C1 segment of cervical spinal cord (tissue), 14 donors: ENCODE measurements at places on chromosomes 4 and X.

DNA sequence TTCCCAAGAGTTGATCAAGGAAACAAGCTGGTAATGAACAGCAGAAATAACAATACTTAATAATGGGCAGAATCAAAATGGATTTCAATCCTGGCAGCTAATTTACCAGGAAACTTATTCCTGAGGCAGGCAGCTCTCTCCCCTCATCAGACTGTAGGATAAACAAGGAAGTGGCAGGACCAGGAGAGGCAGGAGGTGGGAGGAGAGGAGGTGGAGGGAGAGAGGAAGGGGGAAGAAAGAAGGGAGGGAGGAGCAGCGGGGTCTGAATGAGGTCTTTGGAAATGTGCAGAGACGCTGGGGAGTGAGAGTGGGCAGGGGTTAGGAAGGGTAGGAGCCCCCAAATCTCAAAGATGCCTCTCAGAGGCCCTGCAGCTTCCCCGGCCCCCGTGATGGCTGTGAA, 231.5 kb downstream of the BCOR start:
- DNase-seq: no peak

- DNase-seq: peak; percentile 21
Measured at GRCh38 chr4:5710961-5711478, at the start of gene EVC. TSS of gene EVC (plus strand) at chr4:5711201. CDS start at chr4:5711381, 180 bp downstream.

DNA sequence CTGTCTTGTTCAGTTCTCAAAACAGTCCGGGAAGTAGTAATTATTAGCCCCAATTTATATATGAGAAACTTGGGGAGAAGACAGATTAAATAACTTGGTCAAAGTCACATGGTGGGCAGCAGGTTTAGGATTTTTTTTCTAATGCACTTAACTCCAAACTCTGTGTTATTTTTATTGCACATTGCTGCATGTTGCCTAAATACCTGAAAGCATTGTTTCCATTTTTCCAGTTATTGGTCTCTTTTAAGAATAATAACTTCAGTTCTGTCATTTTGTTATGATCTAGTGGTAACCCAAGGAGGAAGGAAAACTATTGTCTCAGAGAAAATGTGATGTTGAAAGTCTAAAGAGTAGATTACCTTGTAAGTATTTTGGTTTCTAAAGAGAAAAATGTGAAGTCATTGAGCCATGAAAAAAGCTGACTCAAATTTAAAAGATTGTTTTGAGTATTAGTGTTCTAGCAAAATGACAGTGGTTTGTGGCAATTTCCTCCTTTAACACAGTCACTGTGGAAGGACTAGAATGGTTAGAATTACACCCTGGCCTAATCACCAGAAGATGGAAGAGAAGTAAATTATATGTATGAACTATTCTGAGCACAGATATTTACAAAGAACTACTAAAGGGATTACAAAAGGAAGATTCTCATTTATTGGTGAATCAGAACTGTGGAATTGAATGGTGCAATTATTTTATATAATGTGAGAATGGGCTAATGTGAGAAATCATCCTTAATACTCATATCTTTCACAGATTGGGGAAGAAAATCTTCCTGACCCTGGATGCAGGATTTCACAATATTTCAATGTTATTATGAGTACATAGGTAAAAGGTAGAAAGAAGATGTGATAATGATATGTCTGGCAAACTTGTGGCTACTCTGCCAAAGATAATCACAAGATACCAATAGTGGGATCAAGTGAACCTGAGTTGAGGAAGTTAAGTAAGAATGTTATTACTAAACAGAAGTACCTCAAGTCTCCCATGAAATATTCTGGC, 21.7 kb upstream of the CXCL8 start:
- DNase-seq: no peak

DNA sequence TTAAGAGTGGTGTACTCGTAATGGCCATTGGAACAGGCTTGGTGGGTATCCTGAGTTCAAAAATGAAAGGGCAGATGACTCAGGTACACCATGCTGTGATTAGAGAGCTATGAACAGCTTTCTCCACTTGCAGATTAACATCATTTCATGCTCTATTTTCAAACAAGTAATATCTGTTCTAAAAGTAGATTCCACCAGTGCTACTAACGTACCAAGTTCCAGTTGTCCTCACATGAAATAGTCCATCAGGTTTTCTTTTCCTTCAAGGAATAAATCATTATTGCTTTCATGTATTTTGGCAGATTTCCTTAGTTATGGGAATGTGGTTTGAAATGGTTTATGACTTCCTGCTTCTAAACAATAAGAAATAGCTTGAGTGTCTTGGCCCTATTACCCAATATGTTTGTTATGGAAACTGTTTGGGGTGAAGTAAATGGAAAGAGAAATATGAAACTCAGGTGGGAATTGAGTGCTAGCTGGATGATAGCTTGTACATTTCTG, 49.9 kb downstream of the PCDH7 start:
- no peak for DNase-seq

DNA sequence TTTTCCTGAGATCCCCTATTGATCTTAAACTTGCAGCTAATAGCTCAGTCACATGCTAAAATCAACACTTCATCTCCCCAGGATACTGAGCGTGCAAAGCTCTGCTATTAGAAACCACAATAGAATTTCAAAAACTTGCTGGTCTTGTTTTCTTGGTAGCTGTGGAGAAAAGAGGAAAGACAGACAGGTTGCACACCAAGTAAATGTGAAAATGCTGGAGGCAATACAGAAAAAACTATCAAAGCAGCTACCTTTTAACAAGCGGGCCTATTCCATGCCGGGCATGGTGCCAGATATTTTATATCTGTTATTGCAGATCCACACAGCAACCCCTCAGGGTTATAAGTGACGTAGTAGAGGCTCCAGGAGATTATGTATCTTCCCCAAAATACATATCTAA, 171.9 kb downstream of the DCTD start:
- DNase-seq: no peak

DNA sequence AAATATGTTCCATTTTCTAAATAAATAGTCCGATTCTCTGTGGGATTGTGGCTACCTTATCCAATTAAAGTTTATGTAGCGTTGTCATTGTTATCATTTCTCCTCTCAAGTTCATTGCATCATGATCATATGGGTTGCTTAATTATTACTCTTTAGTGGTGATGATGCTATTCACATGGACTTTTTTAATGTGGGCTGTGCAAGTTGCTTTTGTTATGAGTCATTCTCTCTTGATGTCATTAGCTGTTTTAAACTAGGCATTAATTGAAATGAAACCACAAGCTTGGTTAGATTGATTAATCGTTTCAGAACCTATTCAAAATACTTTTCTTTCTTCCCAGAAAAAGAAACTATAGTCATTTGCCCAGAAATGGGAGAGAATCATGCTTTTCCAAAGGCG, 38.2 kb downstream of the NHS start:
- DNase-seq: no peak

GRCh38 chr4:118086344-118086743, 52.1 kb downstream of the NDST3 start:
- DNase-seq: no peak

DNA sequence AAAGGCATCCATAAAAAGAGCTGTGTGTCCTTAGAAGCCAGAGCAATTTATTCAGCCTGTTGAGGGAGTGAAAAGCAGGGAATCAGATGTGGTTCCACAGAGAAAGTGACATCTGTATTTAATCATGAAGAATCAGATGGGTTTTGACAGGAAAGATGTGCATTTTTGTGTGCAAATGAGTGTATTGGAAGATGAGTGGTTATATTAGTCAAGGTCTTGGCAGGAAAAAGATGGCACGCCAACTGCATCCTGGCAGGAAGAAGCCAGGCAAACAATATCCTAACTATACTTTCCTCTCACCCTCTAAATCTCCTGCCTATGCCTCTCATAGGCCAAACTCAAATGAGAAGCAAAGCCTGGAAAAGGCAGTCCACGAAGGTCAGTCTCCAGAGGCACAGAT, 59.1 kb downstream of the SCFD2 start:
- DNase-seq: no peak

- DNase-seq: no peak
Measured at GRCh38 chr4:7266525-7267292, 74.4 kb downstream of the SORCS2 start.

DNA sequence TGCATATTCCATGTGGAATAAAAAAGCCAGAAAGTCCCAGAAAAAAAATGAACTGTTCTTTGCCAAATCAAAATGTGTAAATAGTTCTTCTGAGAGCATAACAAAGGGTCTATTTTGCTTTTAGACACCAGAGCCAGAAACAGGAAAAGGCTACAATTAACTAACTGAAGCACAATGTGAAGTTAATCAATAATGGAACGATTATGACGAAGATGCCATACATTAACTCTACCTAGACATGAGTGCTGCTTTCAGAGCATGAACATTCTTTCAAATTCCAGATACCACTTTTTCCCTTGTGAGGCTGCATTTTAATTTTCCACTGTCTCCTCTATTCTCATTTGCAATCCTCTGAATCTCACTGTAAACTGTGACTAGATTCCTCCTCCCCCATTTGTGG, 48.7 kb upstream of the PHOX2B start:
- DNase-seq: no peak

DNA sequence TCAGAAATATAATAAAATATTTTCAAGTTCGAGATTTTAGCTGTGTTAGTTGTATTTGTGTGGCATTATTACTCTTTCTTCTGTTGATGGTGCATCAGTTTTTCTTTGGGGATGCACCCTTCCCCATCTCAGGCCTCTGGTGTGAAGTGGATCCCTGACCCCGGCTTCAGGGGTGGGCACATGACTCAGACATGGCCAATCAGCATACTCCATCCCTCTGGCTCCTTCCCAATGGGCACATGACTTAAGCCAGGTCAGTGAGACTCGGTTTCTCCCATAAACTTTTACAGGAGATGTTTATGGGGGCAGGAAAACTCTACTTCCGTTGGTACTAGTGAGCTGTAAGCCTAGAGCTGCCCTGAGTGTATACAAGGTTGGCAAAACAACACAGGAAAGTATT, 3.0 kb upstream of the KIT start:
- no peak for DNase-seq

- DNase-seq: no peak
Measured at GRCh38 chr4:88106205-88106604, 52.2 kb downstream of the ABCG2 start.

GRCh38 chrX:1595711-1596060, 4.3 kb downstream of the AKAP17A start:
- no peak for DNase-seq

DNA sequence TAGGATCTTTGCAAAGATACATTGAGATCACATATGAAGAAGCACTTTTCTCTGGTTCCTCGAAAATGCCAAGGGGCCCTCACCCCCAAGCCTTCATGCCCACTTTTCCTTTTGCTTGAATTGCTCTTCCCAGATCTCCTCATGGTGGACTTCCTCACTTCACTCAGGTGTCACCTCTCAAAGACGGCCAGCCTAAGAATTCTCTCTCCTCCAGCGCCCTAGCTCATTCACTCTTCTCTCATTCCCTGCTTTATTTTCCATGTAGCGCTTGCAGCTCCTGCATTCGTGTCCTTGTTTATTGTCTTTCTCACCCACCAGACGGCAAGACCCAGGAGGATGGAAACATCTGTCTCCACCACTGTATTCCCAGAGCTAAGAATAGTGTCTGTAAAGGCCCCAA, 32.9 kb downstream of the CCKAR start:
- DNase-seq: no peak

GRCh38 chr4:181077341-181077740, 1165.9 kb upstream of the TENM3 start:
- no peak for DNase-seq

DNA sequence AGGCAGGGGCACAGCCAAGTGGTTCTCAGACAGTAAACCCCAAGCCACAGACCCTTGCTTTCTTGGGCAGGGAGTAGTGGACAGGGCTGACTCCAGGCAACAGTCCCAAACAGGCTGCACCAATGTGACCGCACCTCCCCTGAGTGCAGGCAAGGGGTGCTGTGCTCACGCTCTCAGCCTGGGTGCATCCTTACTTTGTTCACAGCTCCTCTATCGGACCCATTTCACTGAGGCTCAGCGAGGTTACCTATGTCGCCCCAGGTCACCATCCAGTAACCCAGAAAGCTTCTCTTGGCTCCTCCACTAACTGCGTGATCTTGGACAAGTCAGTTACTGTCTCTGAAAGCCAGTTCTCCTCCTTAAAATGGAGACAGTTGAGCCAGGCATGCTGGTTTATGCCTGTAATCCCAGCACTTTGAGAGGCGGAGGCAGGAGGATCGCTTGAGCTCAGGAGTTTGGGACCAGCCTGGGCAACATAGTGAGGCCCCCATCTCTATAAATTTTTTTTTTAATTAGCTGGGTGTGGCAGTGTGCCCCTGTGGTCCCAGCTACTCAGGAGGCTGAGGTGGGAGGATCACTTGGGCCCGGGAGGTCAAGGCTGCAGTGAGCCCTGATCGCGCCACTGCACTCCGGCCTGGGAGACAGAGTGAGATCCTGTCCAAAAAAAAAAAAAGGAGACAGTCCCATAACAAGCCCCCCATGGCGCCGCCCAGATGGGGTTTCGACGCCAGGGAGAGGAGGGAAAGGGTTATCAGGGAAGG, 823 bp upstream of the MAN2B2 start:
- no peak for DNase-seq
